Adrenal gland (tissue), 19 donors: ENCODE measurements at places on chromosomes 4 and X. TPM values are rescaled to one million over a fixed set of nuclear protein-coding genes. Genes with fewer than 3 reads are reported as not detected.

GRCh38 chr4:73998040-73999011, at the start of gene CXCL5:
Gene CXCL5, minus strand, starts transcription at chr4:73998677. Its CDS starts 96 bp downstream, at chr4:73998581.
- H3K4me1 ChIP-seq = no peaks in the 10 kb centered on the region
- H3K27ac ChIP-seq = no peak within 1 kb of the TSS
- no peaks in the 10 kb centered on the region for H3K36me3 ChIP-seq

GRCh38 chr4:103306870-103307375, 108.8 kb upstream of the CENPE start:
- no peak for DNase-seq
- no peaks in the 10 kb centered on the region for H3K4me1 ChIP-seq
- H3K4me3 ChIP-seq = no peak overlapping the region
- no peaks in the 10 kb centered on the region for H3K27me3 ChIP-seq
- H3K27ac ChIP-seq = no peak overlapping the region

DNA sequence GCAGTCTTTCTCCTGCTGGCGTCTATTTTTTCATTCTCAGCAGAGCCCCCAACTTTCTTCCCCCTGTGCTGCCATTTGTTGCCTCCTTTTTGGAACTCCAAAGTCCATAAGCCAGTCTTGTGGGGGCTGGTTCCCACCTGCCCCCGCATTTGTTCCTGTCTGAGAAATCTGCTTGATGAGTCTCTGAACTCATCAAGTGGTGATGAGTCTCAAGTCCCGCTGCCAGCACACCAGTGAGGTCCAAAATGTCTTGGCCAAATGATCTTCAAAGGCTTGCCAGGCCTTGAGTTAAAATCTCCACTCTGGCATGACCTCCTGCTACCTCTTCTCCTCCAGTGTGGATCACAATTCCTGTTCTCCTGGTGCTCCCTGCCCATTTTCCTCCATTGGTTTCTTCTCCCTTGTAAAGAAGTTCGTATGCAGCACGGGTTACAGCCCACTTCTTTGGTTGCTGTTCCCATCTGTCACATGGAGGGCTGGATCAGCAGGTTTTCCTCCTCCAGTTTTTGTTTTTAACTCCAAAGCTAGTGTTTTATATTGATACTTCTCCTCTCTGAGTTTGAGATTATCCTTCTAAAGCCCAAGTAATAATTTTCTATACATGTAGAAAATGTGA, 72.7 kb upstream of the LIMCH1 start:
- H3K27me3 ChIP-seq = no peaks in the 10 kb centered on the region
- H3K4me1 ChIP-seq = no peaks in the 10 kb centered on the region
- H3K4me3 ChIP-seq = no peak overlapping the region

DNA sequence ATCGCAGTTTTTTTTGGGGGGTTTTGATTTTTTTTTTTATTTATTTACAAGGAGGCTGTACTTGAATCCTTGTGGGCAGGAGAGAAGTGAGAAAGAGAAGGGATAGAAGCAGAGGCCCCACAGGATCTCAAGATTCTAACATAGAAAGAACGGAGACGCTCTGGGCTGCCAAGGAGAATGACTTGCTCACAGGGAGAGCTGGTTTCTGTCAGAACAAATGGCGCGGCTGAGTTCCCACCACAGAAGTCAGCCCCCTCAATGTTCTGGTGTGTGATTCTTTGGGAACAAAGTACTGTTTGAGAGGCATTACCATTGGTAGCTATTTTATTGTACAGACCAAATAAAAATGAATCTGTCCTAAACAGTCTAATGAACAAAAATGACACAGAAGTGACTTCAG, 80.6 kb downstream of the ATXN3L start:
- H3K36me3 ChIP-seq = no peaks in the 10 kb centered on the region
- H3K27ac ChIP-seq = no peak overlapping the region
- DNase-seq = no peak
- H3K4me1 ChIP-seq = no peaks in the 10 kb centered on the region
- no peak overlapping the region for H3K4me3 ChIP-seq

- DNase-seq = no peak
- H3K27me3 ChIP-seq = no peaks in the 10 kb centered on the region
- H3K36me3 ChIP-seq = no peaks in the 10 kb centered on the region
- H3K4me3 ChIP-seq = no peak overlapping the region
- no peak overlapping the region for H3K27ac ChIP-seq
Measured at GRCh38 chr4:128653527-128654444, 155.7 kb upstream of the JADE1 start.

- H3K27ac ChIP-seq = no peak overlapping the region
- H3K4me1 ChIP-seq = no peaks in the 10 kb centered on the region
- no peaks in the 10 kb centered on the region for H3K27me3 ChIP-seq
- no peaks in the 10 kb centered on the region for H3K36me3 ChIP-seq
Measured at GRCh38 chr4:142064181-142064580, 427.8 kb downstream of the IL15 start.

DNA sequence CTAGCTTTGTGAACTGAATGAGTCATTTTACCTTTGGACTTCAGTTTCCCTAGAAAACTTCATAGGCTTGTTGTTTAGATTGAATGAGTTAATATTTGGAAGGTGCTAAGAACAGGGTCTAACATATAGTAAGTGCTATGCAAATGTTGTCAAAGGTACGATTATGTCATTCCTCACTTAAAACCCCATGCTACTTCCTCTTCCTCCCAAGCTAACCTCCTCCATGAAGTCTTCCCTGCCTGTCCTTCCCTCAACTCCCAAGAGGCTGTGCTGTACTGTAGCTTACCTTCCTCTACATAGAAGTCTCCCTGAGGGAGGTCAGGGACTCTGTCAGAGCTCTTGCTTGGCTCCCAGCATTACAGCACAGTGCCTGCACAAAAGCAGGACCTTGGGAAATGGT, 103.4 kb upstream of the PJA1 start:
- no peak overlapping the region for H3K4me3 ChIP-seq
- H3K27me3 ChIP-seq = peaks cover 7% of the 10 kb centered on the region
- no peaks in the 10 kb centered on the region for H3K4me1 ChIP-seq
- H3K27ac ChIP-seq = no peak overlapping the region
- H3K36me3 ChIP-seq = no peaks in the 10 kb centered on the region

DNA sequence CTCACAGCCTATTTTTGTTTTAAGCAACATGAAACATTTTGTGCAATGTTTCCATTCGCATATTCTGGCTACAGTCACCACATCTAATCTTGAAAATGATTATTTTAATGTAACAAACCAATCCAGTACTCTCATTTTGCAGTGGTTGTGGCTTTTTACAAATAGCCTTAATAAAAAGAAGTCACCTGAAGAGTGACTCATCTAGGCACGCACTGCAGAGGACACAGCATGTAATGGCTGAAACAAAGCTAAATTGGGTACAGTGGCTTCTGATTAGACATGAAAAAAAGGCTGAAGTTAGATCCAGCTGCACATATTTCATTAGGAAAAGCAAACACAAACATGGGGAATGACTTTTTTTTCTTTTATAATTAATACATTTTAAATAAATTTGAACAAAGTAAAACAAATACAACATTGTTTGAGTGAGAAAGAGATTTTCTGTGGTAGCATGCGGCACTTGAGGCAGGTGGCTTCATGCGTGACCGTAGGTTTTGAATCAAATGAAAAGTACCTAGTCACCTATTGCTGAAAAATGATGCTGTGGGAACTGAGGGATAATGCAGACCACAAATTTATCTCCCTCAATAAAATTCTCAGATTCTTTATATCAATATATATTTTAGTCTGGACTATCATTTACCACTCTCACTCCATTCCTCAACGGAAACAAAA, 240.8 kb upstream of the DDX53 start:
- H3K27ac ChIP-seq = no peak overlapping the region
- no peaks in the 10 kb centered on the region for H3K4me1 ChIP-seq
- peaks cover 4% of the 10 kb centered on the region for H3K27me3 ChIP-seq
- no peak overlapping the region for H3K4me3 ChIP-seq

GRCh38 chr4:58225460-58225859, 1115.3 kb upstream of the IGFBP7 start:
- H3K27ac ChIP-seq = no peak overlapping the region
- no peaks in the 10 kb centered on the region for H3K36me3 ChIP-seq
- DNase-seq = no peak
- H3K4me1 ChIP-seq = no peaks in the 10 kb centered on the region

DNA sequence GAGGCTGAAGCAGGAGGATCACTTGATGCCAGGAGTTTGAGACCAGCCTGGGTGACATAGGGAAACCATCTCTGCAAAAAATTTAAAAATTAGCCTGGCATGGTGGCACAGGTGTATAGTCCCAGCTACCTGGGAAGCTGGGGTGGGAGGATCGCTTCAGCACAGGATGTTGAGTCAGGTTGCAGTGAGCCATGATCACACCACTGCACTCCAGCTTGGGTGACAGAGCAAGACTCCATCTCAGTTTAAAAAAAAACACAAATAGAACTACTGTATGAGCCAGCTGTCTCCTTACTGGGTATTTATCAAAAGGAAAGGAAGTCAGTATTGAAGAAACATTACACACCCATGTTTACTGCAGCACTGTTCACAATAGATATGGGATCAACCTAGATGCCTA, 138.7 kb downstream of the RAP1GDS1 start:
- H3K27me3 ChIP-seq = no peaks in the 10 kb centered on the region
- H3K36me3 ChIP-seq = no peaks in the 10 kb centered on the region
- H3K4me3 ChIP-seq = no peak overlapping the region
- DNase-seq = no peak
- H3K27ac ChIP-seq = no peak overlapping the region

GRCh38 chrX:106177982-106178321, 9.8 kb downstream of the PWWP3B start:
- no peak overlapping the region for H3K4me3 ChIP-seq
- H3K36me3 ChIP-seq = no peaks in the 10 kb centered on the region
- no peak overlapping the region for H3K27ac ChIP-seq
- no peak for DNase-seq
- peaks cover 20% of the 10 kb centered on the region for H3K27me3 ChIP-seq

GRCh38 chrX:147476008-147476407, 435.7 kb upstream of the FMR1 start:
- no peak overlapping the region for H3K4me3 ChIP-seq
- DNase-seq = peak; percentile 22

- peaks cover 8% of the 10 kb centered on the region for H3K36me3 ChIP-seq
- no peaks in the 10 kb centered on the region for H3K4me1 ChIP-seq
- H3K4me3 ChIP-seq = no peak overlapping the region
- no peaks in the 10 kb centered on the region for H3K27me3 ChIP-seq
Measured at GRCh38 chrX:46456125-46456922, 88.9 kb downstream of the ZNF674 start.

The IL2RG gene
- 4.9 TPM for polyA plus RNA-seq

The C4orf51 gene
- polyA plus RNA-seq = not detected

The F11 gene
- polyA plus RNA-seq = 0.17 TPM

The MAP7D2 gene
- polyA plus RNA-seq = 1.3 TPM

The NPY5R gene
- 2.7 TPM for polyA plus RNA-seq

The MAGEA12 gene
- not detected for polyA plus RNA-seq

The GRID2 gene
- 0.88 TPM for polyA plus RNA-seq

The PJA1 gene
- 46.1 TPM for polyA plus RNA-seq
